PC-3 (cell line): ENCODE measurements at places on chromosomes 7 and 10.

- H3K4me1 ChIP-seq, result peaks cover 18% of the 10 kb centered on the region
- H3K27ac ChIP-seq, result no peak overlapping the region
- peak; percentile 50 for DNase-seq
- H3K36me3 ChIP-seq, result no peaks in the 10 kb centered on the region
- no peaks in the 10 kb centered on the region for H3K27me3 ChIP-seq
Measured at GRCh38 chr10:77223526-77224460, 413.8 kb downstream of the KCNMA1 start.

GRCh38 chr7:34086064-34086463, 180.7 kb downstream of the BMPER start:
- no peak overlapping the region for H3K27ac ChIP-seq
- H3K4me1 ChIP-seq, result no peaks in the 10 kb centered on the region
- H3K4me3 ChIP-seq, result no peak overlapping the region
- H3K27me3 ChIP-seq, result peaks cover 19% of the 10 kb centered on the region
- DNase-seq, result no peak

GRCh38 chr10:7314170-7314569, 96.7 kb downstream of the SFMBT2 start:
- H3K4me1 ChIP-seq, result peaks cover 12% of the 10 kb centered on the region
- H3K4me3 ChIP-seq, result no peak overlapping the region
- H3K36me3 ChIP-seq, result no peaks in the 10 kb centered on the region
- no peak for DNase-seq
- H3K27me3 ChIP-seq, result no peaks in the 10 kb centered on the region
- H3K27ac ChIP-seq, result no peak overlapping the region

GRCh38 chr10:16527452-16527851, 5.8 kb upstream of the C1QL3 start:
- H3K4me1 ChIP-seq, result no peaks in the 10 kb centered on the region
- DNase-seq, result no peak
- no peaks in the 10 kb centered on the region for H3K27me3 ChIP-seq

DNA sequence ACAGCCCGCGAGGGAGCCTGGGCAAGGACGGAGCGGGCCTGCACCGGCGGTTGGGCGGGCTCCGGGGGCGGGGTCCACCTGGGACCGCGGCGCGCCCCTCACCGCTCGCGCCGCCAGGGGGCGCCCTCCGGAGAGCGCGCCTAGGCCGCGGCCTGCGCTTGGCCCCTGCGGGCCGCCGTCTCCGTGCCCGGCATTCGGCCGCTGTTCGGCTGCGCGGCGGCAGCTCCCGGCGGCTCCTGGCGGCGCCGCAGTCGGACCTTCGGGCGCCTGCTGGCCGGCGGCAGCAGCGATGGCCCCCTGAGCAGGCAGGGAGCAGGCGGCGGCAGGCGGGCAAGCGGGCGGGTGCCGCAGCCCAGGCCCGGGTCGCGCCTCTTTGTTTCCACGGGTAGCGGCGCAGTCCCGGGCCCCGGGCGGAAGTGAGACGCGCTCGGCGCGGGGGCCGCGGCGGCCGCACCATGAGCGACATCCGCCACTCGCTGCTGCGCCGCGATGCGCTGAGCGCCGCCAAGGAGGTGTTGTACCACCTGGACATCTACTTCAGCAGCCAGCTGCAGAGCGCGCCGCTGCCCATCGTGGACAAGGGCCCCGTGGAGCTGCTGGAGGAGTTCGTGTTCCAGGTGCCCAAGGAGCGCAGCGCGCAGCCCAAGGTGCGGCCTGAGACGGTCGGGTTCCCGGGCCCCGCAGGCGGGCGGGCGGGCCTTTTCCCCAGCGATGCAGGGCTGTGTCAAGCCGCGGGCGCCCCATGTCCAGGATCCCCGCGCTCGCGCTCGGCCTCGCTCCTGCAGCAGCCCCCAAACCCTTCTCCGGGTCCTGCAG, at the start of gene INTS15:
TSS of gene INTS15 (plus strand) at position 193 of the 816 bp plus-strand sequence. CDS start at position 456, 263 bp downstream.
- no peaks in the 10 kb centered on the region; the same call in 1 of the 2 replicates for H3K36me3 ChIP-seq
- peak within 1 kb of the TSS; percentile 99 for H3K4me3 ChIP-seq
- DNase-seq, result peak; percentile 86
- no peaks in the 10 kb centered on the region; the same call in 1 of the 2 replicates for H3K4me1 ChIP-seq
- no peak within 1 kb of the TSS for H3K27ac ChIP-seq
- H3K27me3 ChIP-seq, result no peaks in the 10 kb centered on the region

DNA sequence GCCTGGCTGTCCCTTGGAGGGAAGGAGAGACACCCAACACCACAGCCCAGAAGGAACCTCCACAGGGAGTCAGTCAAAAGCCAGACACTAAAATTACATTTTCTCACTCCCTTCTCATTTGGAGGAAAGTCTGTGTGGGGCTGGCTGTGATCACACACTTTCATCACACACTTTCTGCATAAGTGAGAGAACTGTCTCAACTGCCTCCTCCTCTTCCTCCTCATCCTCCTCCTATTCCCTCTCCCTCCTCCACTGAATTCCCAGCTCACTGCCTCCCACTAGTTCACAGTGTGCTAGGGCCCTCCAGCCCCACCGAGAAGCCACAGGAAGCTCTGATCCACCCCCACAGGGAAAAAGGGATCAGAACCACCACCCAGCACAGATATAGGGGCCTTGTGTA, 91.6 kb downstream of the KCNMA1 start:
- H3K27me3 ChIP-seq, result no peaks in the 10 kb centered on the region
- no peak for DNase-seq
- H3K4me3 ChIP-seq, result no peak overlapping the region
- H3K36me3 ChIP-seq, result peaks cover 10% of the 10 kb centered on the region; the same call in 1 of the 2 replicates
- no peaks in the 10 kb centered on the region for H3K4me1 ChIP-seq
- no peak overlapping the region for H3K27ac ChIP-seq

DNA sequence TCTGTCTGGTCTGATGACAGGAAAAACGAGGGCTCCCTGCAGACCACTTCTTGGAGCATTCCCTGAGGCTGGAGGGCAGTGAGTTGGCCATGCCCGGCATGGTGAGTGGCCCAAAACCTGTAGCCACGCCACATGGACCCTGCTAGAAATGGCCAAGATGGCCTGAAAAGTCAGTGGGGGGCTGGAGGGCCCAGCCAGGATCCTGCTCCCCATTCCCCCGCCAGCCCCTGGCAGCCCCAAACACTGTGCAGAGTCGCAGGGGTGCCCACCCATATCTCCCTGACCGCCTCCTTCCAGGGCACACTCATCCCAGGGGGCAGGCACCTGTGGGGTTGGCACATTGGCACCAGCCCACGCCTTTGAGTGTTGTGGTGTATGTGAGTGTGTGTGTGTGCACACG, 18.7 kb upstream of the PPP2R2D start:
- no peak for DNase-seq
- no peak overlapping the region for H3K27ac ChIP-seq
- no peak overlapping the region for H3K4me3 ChIP-seq
- H3K27me3 ChIP-seq, result peaks cover 15% of the 10 kb centered on the region

DNA sequence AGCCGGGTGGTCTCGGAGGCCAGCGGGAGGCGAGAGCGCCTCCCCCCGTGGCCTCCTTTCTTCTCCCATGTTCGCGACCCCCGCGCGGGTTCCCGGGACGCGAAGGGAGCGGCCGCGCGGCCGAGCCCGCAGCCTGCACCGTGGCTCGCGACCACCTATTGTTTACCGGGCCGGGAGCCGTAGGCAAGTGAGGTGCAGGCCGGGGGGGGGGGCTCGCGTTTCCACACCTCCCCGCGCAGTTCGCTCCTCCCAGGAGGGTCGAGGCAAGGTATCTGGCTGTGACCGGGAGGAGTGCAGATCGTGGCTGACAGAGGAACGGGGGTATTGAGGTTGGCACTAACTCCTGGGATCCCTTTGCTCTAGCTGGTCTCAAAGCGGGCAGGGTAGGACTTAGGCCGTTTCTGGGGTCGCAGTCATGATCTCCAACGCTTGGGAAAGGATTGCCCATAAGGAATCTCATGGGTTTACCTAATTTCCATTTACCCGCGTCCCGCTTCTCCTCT, 734 bp downstream of the PTPN12 start:
- peaks cover 42% of the 10 kb centered on the region for H3K4me1 ChIP-seq
- H3K27me3 ChIP-seq, result no peaks in the 10 kb centered on the region
- DNase-seq, result peak; percentile 29
- peak overlapping the region; percentile 84 for H3K4me3 ChIP-seq
- H3K27ac ChIP-seq, result peak overlapping the region; percentile 93

- H3K4me3 ChIP-seq, result no peak overlapping the region
- 0 out of 2 replicates have a peak, but pooled peaks cover 3% of the 10 kb centered on the region for H3K4me1 ChIP-seq
- no peaks in the 10 kb centered on the region for H3K27me3 ChIP-seq
- no peaks in the 10 kb centered on the region for H3K36me3 ChIP-seq
Measured at GRCh38 chr7:148894591-148894990, 10.5 kb upstream of the EZH2 start.

- DNase-seq, result no peak
- H3K27ac ChIP-seq, result no peak overlapping the region
- H3K36me3 ChIP-seq, result no peaks in the 10 kb centered on the region
- peaks cover 11% of the 10 kb centered on the region for H3K4me1 ChIP-seq
- H3K4me3 ChIP-seq, result no peak overlapping the region
Measured at GRCh38 chr10:12561307-12561706, 212.0 kb downstream of the CAMK1D start.

DNA sequence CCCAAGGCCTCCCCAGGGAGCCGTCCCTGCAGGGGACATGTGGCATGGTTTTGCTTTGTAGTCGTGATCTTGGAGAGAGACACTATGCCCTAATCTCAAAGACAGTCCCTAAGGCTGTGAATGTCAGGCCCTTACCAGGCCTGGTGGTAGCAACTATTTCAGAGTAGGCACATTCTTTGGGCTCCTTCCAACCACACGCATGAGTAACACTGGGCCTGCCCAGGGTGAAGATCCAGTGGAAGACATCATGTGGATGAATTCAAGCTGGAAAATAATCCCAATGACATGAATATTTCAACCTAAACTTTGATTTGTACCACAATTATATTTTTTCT, 39.5 kb upstream of the INSIG1 start:
- H3K4me1 ChIP-seq, result peaks cover 5% of the 10 kb centered on the region
- H3K27ac ChIP-seq, result peak overlapping the region; percentile 55
- peak; percentile 68 for DNase-seq
- no peaks in the 10 kb centered on the region for H3K36me3 ChIP-seq

- peak overlapping the region; percentile 22; the same call in 1 of the 2 replicates for H3K4me3 ChIP-seq
- H3K27ac ChIP-seq, result no peak overlapping the region
- no peaks in the 10 kb centered on the region for H3K4me1 ChIP-seq
- DNase-seq, result no peak
- H3K27me3 ChIP-seq, result no peaks in the 10 kb centered on the region
Measured at GRCh38 chr7:4188651-4189050, 493.4 kb upstream of the FOXK1 start.

DNA sequence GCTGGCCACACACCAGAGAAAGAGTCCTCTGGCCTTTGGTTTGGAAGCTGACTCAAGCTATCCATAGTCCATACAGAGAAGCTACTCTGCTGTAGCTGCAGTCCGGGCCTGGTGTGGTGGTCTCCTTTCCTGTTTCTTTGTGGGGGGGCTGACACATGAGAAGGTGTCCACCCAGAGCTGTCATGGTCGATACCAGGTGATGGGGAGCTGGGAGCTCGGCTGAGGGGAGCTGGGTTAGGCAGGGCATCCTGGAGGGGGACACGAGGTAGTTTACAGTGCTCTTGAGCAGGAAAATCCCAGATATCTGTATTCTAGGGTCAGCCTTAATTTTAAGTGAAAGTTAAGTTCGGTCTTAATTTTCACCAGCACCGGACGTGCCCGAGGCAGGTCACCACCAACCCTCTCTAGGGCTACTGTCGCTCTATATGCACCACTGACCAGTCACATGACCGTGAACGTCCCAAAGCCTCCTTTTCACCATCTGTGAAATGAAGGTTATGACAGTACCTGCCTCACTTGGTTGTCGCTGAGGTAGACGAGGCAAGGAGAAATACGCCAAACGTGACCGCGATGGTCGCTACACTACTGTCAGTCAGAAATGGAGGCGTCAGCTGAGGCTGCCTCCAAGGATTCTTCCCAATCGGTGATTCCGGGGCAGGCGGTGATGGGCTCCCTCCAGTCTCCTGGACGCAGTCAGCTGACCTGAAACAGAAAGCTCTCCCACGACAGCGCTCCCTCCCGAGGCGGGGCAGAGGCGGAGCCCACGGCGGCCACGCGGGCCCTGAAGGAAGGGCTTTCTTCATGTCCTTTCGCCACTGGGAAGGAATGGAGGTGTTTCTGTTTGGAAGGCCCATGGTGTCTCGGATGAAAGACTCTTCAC, 69.4 kb upstream of the SHH start:
- H3K27ac ChIP-seq, result peak overlapping the region; percentile 38
- no peak for DNase-seq
- H3K4me3 ChIP-seq, result no peak overlapping the region
- no peaks in the 10 kb centered on the region for H3K36me3 ChIP-seq
- peaks cover 46% of the 10 kb centered on the region for H3K4me1 ChIP-seq

GRCh38 chr10:110304394-110304779, 333 bp downstream of the SMNDC1 start:
- H3K27me3 ChIP-seq, result no peaks in the 10 kb centered on the region
- peaks cover 53% of the 10 kb centered on the region for H3K4me1 ChIP-seq
- peak overlapping the region; percentile 92 for H3K4me3 ChIP-seq
- peaks cover 38% of the 10 kb centered on the region; the same call in 1 of the 2 replicates for H3K36me3 ChIP-seq
- H3K27ac ChIP-seq, result peak overlapping the region; percentile 92

- no peak overlapping the region for H3K4me3 ChIP-seq
- peaks cover 80% of the 10 kb centered on the region for H3K27me3 ChIP-seq
- DNase-seq, result no peak
- no peaks in the 10 kb centered on the region for H3K36me3 ChIP-seq
- H3K4me1 ChIP-seq, result no peaks in the 10 kb centered on the region
Measured at GRCh38 chr7:142332421-142332820, 74.6 kb upstream of the PRSS58 start.

- DNase-seq, result no peak
- peaks cover 11% of the 10 kb centered on the region for H3K36me3 ChIP-seq
- H3K27ac ChIP-seq, result no peak overlapping the region
- no peak overlapping the region for H3K4me3 ChIP-seq
- H3K4me1 ChIP-seq, result peaks cover 19% of the 10 kb centered on the region
Measured at GRCh38 chr7:141659501-141659900, 42.5 kb downstream of the DENND11 start.

- no peaks in the 10 kb centered on the region for H3K27me3 ChIP-seq
- no peaks in the 10 kb centered on the region for H3K4me1 ChIP-seq
- DNase-seq, result no peak
- no peak overlapping the region for H3K27ac ChIP-seq
- no peak overlapping the region for H3K4me3 ChIP-seq
Measured at GRCh38 chr7:158623241-158623640, 35.6 kb upstream of the PTPRN2 start.

DNA sequence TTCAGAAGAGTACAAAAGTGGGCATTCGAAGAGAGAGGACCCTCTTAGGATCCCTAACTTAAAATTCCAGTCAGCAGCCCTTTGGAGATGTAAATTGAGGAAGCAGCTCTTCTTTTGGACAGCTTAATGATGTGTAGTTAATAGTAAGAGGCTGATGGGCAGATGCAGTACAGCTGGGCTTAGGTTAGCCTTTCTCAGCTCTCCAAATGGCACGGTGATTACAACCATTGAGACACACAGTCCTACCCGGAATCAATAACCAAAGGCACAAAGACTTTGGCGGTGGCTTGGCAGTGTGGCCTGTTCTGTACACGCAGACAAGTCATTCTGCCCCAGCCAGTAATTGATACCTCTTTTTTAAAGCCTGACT, 26.8 kb downstream of the GAD2 start:
- H3K27ac ChIP-seq, result no peak overlapping the region
- DNase-seq, result no peak
- peaks cover 10% of the 10 kb centered on the region; the same call in 1 of the 2 replicates for H3K27me3 ChIP-seq
- no peaks in the 10 kb centered on the region for H3K36me3 ChIP-seq
- H3K4me1 ChIP-seq, result no peaks in the 10 kb centered on the region

- no peak overlapping the region for H3K4me3 ChIP-seq
- H3K27me3 ChIP-seq, result no peaks in the 10 kb centered on the region
- no peaks in the 10 kb centered on the region for H3K4me1 ChIP-seq
- no peak overlapping the region for H3K27ac ChIP-seq
Measured at GRCh38 chr7:27836536-27836935, 96.6 kb downstream of the TAX1BP1 start.
